Activated CD4-positive, alpha-beta memory T cell treated with anti-CD3 and anti-CD28 coated beads for 36 hours (primary cell): ENCODE measurements at places on chromosomes 12 and 14. TPM values are rescaled to one million over a fixed set of nuclear protein-coding genes. Genes with fewer than 3 reads are reported as not detected.

The PAWR gene
- total RNA-seq: 4.6 TPM

The SLC38A4 gene
- not detected for total RNA-seq

The SLC4A8 gene
- total RNA-seq: 1.8 TPM

GRCh38 chr12:12803186-12803585 lies 10.0 kb upstream of the DDX47 start:
- peaks cover 46% of the 10 kb centered on the region for H3K4me1 ChIP-seq
- peak; percentile 61 for DNase-seq
- no peak overlapping the region for H3K4me3 ChIP-seq
- no peaks in the 10 kb centered on the region for H3K36me3 ChIP-seq

GRCh38 chr12:59079472-59079871 lies 159.2 kb upstream of the LRIG3 start:
- H3K27me3 ChIP-seq: no peaks in the 10 kb centered on the region
- DNase-seq: no peak
- no peaks in the 10 kb centered on the region for H3K4me1 ChIP-seq

- no peaks in the 10 kb centered on the region for H3K27me3 ChIP-seq
- no peak overlapping the region for H3K4me3 ChIP-seq
- H3K36me3 ChIP-seq: no peaks in the 10 kb centered on the region
- no peaks in the 10 kb centered on the region for H3K4me1 ChIP-seq
- no peak for DNase-seq
These were observed 174.2 kb upstream of the PDE3A start for GRCh38 chr12:20194171-20194570.

GRCh38 chr14:100275214-100275613 lies 31.0 kb downstream of the SLC25A29 start:
- H3K27me3 ChIP-seq: no peaks in the 10 kb centered on the region
- no peak overlapping the region for H3K4me3 ChIP-seq
- H3K4me1 ChIP-seq: peaks cover 53% of the 10 kb centered on the region

DNA sequence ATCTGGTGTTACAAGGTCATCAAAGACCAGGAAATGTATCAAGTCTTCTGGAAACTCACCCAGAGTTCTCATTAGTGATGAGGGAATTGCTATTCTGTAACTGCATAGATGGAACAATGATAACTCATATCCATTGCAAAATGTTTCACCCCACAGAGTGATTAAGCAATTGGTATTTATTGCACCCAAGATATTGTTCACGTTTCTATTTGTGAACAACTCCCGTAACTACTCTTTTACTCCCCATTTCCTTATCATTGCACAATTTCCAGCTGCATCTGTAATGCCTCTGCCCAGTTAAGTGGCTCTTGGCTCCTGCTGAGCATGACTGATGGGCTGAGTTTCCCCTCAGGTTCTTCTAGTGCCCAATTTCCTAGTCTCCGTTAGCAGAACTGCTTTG lies 108.7 kb upstream of the PRICKLE1 start:
- H3K27me3 ChIP-seq: no peaks in the 10 kb centered on the region
- no peaks in the 10 kb centered on the region for H3K36me3 ChIP-seq
- no peak overlapping the region for H3K27ac ChIP-seq
- no peak overlapping the region for H3K4me3 ChIP-seq
- DNase-seq: no peak

The SRRM4 gene
- total RNA-seq: not detected

DNA sequence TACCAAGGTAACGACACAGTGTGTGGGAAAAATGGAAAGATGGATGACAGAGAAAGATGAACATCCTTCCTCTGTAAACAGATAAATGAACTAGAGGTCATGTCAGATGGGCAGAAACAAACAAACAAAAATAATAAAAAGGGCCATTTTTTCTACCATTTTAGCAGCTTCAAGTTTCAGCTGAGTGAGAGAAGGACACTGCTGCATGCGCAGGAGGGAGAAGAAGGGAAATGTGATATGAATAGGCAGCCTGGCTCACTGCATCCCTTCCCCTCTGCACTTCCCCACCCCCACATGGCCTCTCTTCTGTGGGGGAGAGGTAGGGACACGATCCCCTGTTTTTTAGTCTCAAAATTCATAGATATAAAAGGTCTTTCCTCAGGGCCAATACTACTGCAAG lies 492.0 kb downstream of the NELL2 start:
- H3K4me3 ChIP-seq: no peak overlapping the region
- peaks cover 3% of the 10 kb centered on the region for H3K36me3 ChIP-seq
- no peaks in the 10 kb centered on the region for H3K4me1 ChIP-seq
- no peaks in the 10 kb centered on the region for H3K27me3 ChIP-seq
- DNase-seq: no peak
- H3K27ac ChIP-seq: no peak overlapping the region

DNA sequence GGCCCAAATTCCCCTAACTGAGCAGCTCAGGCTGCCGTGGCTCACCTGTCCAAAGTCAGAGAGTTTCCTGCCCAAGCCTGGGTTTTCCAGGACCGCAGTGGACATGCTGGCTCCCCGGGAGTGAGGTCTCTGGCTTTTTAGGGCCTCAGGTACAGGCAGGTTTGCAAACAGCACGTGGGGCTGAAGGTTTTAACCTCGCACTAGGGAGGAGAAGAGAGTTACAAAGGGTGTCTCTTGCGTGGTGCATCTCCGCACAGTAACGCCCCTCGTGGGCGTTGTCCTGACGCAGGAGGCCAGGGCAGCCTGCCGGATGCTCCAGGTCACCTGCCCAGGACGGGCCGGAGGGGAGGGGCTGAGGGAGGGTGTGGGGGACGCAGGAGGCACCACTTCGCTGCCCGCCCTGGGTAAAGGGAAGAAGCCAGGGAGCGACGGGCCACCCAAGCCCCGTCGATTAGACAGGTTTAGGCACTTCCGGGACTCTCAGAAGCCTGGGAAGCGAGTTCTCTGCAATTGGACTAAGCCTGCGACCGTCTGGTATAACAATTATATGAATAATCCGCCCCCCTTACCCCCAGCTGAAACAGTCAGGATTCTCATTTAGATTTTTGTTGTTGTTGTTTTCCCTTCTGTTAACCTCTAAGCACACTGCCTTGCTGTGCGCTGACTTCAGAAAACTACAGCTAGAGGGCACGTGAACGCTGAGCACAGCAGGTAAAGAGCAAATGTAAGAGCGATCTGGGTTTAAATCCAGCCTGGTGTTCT lies at the start of gene PAH:
Gene PAH (minus strand): TSS at position 219 of the 762 bp plus-strand sequence. CDS start 114 bp downstream, at position 105.
- peaks cover 2% of the 10 kb centered on the region for H3K27me3 ChIP-seq
- H3K4me3 ChIP-seq: peak within 1 kb of the TSS; percentile 38
- H3K4me1 ChIP-seq: peaks cover 3% of the 10 kb centered on the region
- H3K36me3 ChIP-seq: no peaks in the 10 kb centered on the region

The NAV3 gene
- total RNA-seq: not detected

GRCh38 chr12:57095440-57095839 lies 6.5 kb downstream of the NAB2 start:
- peak; percentile 9 for DNase-seq
- no peak overlapping the region for H3K4me3 ChIP-seq
- no peaks in the 10 kb centered on the region for H3K27me3 ChIP-seq
- peaks cover 52% of the 10 kb centered on the region for H3K4me1 ChIP-seq
- H3K36me3 ChIP-seq: peaks cover 73% of the 10 kb centered on the region
- H3K27ac ChIP-seq: peak overlapping the region; percentile 92

The GLT1D1 gene
- not detected for total RNA-seq

GRCh38 chr14:105333020-105333490 lies 18.5 kb downstream of the PACS2 start:
- no peak for DNase-seq
- H3K4me1 ChIP-seq: peaks cover 26% of the 10 kb centered on the region
- no peaks in the 10 kb centered on the region for H3K27me3 ChIP-seq
- H3K27ac ChIP-seq: no peak overlapping the region

DNA sequence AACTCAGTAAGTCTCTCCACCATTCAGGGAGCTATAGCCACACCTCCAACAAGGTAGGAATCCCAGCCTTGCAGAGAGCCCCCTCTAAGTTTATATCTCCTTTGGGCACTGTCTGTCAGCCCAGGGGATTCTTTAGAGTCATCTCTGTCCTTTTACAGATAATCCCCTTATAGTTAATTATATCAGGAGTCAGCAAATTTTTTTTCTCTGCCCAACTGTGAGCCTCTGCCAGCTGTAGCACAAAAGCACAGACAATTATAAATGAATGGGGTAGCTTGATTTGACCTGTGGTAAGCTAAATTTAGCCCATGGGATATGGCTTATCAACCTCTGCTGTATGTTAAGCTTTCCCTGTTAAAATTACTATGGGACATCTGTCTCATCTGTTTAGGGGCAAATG lies 8.3 kb downstream of the CEP128 start:
- H3K4me3 ChIP-seq: no peak overlapping the region
- DNase-seq: no peak

The LRP1-AS gene
- total RNA-seq: not detected

DNA sequence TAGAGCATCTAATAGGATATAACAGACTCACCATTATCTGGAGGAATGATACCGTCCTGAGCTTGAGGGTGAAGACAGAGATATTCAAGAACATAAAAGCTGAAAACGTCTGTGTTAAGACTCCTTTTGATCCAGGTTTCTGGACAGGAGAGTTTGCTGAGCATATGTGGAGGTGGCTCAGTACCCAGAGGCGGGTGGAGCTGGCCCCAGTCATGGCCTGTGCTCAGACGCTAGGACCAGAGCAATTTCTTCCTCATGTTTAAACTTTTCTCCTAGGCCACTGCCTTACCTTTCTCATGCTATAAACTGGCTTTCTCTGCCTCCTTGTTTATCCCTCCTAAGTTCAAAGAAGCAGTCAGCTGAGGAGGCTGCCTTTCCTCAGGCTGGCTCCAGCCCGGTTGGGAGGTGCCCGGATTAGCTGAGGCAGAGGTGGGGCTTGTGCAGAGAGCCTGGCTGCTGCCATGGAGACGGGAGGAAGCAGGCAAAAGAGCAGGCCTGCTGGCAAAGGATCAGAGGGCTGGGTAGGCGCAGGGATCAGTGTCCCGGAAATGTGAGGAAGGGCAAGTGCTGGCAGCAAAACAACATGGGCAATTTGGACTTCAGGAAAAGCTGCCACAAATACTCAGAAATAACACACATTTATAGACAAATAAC lies 13.7 kb downstream of the COA8 start:
- H3K27ac ChIP-seq: no peak overlapping the region
- DNase-seq: no peak
- H3K27me3 ChIP-seq: no peaks in the 10 kb centered on the region
- peaks cover 16% of the 10 kb centered on the region for H3K36me3 ChIP-seq
- no peak overlapping the region for H3K4me3 ChIP-seq
- H3K4me1 ChIP-seq: no peaks in the 10 kb centered on the region

DNA sequence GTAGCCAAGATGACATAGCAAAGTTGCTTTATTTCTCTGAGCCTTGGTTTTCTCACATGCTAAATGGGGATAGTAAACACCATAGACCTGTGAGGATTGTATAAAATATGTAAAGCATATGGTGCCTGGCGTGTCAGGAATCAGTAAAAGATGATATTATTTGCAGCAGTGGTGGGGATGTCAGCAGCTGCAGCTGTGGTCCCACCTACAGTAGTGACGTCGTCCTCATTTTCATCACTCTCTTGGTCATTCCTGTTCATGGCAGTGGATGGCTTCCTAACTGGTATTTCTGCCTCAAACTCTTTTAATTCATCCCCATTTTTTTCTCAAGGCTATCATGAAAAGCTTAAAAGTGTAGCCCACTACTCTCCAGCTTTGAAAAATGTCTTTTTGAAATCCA lies 12.1 kb downstream of the BMAL2 start:
- H3K27me3 ChIP-seq: peaks cover 8% of the 10 kb centered on the region
- H3K36me3 ChIP-seq: no peaks in the 10 kb centered on the region
- H3K27ac ChIP-seq: no peak overlapping the region
- no peak overlapping the region for H3K4me3 ChIP-seq
- no peak for DNase-seq

DNA sequence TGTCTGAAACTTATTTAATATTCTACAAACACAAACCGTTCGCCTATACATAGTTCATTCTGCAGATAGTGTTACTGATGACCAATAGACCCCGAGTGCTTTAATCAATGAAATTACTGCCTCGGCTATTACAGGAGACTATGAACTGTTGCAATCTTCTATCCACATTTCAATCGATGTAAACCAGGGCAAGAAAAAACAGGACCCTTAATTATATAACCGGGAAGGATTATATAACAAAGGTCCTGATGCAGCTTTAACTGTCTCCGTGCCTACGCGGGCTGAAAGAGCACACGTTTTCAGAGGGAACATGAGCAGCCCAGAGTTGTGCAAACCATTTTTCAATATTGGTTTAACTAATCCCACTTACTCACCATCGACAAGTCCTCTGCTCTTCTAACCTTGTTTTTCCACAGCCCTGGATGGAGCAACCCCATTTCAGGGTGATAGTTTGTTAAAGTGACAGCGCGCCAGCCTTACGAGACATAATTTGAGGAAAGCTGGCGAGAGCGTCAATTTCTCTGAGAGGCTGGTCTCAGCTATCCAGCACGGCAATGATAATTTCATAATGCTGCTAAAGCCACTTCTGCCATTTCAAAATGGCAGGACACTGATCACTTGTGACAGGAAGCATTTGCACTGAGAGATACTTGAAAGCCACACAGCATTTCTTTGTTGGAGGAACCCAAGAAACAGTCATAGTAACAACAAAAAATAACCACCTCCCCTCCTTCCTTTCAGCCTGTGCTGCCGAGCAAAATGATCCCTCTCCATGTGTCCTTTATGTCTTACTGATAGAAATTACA lies 184.6 kb downstream of the FOXN3 start:
- H3K27ac ChIP-seq: no peak overlapping the region
- H3K4me1 ChIP-seq: peaks cover 24% of the 10 kb centered on the region
- peaks cover 8% of the 10 kb centered on the region for H3K36me3 ChIP-seq
- H3K27me3 ChIP-seq: no peaks in the 10 kb centered on the region
- no peak overlapping the region for H3K4me3 ChIP-seq
- DNase-seq: no peak

GRCh38 chr14:77032491-77032843 lies 4.0 kb upstream of the IRF2BPL start:
- H3K27ac ChIP-seq: peak overlapping the region; percentile 98
- H3K4me3 ChIP-seq: peak overlapping the region; percentile 94
- H3K27me3 ChIP-seq: no peaks in the 10 kb centered on the region
- H3K36me3 ChIP-seq: peaks cover 5% of the 10 kb centered on the region
- H3K4me1 ChIP-seq: peaks cover 60% of the 10 kb centered on the region
- DNase-seq: peak; percentile 27

The NANOG gene
- total RNA-seq: not detected

GRCh38 chr12:40583743-40584142 lies 108.5 kb upstream of the CNTN1 start:
- H3K36me3 ChIP-seq: no peaks in the 10 kb centered on the region
- H3K27ac ChIP-seq: no peak overlapping the region
- H3K4me3 ChIP-seq: no peak overlapping the region
- no peaks in the 10 kb centered on the region for H3K27me3 ChIP-seq
- DNase-seq: no peak
- no peaks in the 10 kb centered on the region for H3K4me1 ChIP-seq

- H3K27ac ChIP-seq: no peak overlapping the region
- peaks cover 19% of the 10 kb centered on the region for H3K27me3 ChIP-seq
- H3K4me1 ChIP-seq: no peaks in the 10 kb centered on the region
- no peak for DNase-seq
- H3K36me3 ChIP-seq: no peaks in the 10 kb centered on the region
- H3K4me3 ChIP-seq: no peak overlapping the region
These were observed 77.9 kb downstream of the SPRING1 start for GRCh38 chr12:116659771-116660481.

- H3K4me3 ChIP-seq: peak overlapping the region; percentile 99
- peak overlapping the region; percentile 87 for H3K27ac ChIP-seq
- peaks cover 33% of the 10 kb centered on the region for H3K4me1 ChIP-seq
- DNase-seq: peak; percentile 83
- no peaks in the 10 kb centered on the region for H3K27me3 ChIP-seq
These were observed 554 bp downstream of the SPPL3 start for GRCh38 chr12:120903412-120904196.

- H3K36me3 ChIP-seq: no peaks in the 10 kb centered on the region
- no peak overlapping the region for H3K27ac ChIP-seq
- DNase-seq: no peak
- no peaks in the 10 kb centered on the region for H3K4me1 ChIP-seq
These were observed 21.6 kb downstream of the PKP2 start for GRCh38 chr12:32874975-32875374.

- H3K36me3 ChIP-seq: no peaks in the 10 kb centered on the region
- no peak for DNase-seq
- no peaks in the 10 kb centered on the region for H3K27me3 ChIP-seq
- H3K4me1 ChIP-seq: no peaks in the 10 kb centered on the region
- H3K27ac ChIP-seq: no peak overlapping the region
These were observed 138.6 kb upstream of the TRHDE start for GRCh38 chr12:72133497-72134055.
